ENCODE measurements at places on chromosomes 6 and 20.

GRCh38 chr6:22300273-22300998, 3.6 kb upstream of the PRL start:
- no peak for DNase-seq

DNA sequence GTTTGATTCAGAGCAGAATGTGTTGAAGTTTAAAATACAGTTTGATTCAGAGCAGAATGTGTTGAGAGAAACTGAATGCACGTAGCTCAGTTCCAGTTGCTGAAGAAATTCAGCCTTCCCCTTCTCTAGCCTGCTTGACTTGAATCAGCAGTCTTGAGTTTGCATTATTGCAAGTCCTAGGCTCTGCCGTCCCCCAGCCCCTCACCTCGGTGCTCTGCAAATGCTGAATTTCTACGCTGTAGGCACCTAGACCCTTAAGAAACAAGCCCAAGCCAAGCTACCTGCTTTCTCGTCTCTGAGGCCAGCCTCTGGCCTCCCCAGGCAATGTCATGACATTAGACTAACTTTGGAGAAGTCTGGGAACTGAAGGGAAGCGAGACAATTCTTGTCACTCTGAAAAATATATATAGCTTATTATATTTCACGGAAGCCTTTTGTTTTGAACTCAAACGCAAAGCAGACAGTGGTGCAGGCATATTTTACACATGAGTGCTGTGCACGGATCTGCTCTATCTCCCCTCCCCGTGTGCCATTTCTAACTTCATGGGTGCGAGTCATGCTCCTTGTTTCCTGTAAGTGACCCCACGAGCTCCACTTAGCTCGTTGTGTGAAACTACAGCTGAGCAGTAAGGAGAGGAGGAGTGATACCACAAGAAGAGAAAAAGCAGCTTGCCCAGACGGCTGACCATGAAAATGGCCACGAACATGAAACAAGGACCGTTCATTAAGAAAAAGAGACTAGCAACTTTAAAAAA, 71.4 kb upstream of the DUSP22 start:
- DNase-seq = no peak

DNA sequence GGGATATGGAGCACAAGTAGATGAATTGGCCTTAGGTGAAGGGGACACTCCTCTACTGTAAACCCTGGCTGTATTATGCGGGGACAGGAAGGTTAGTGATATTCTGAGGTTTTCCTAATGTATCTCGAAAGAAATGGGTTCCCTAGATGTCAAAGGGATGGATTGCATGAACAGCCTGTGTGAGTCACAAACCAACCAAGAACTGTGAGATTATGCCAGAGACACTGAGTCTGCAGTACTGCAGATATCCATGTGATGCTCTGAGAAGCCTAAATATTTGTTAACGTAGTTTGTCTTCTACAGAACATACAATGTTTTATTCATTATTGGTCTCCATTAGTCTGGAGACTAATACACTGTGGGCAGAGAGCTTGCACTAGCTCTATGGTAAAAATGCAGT, 182.2 kb downstream of the AKAP7 start:
- DNase-seq = no peak

- DNase-seq = no peak
Measured at GRCh38 chr6:116392132-116393013, 21.6 kb downstream of the DSE start.

GRCh38 chr6:141539617-141540016, 593.1 kb upstream of the GJE1 start:
- no peak for DNase-seq

DNA sequence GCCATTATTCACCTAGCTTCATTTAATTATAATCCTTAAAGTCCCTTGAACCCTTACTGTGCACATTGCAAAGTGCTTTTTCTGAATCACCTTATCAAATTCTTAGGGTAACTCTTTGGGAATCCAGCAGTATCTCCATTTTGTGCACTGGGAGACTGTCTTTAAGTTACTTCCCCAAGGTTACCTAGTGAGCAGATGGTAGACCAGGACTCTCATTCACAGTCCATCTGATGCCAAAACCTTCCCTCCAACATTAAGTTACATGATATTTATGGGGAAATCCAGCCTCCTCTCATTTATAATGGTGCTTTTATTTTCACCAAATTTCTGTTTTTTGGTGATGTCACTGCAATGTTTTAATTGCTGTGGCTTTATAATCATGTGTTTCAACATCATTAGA, 75.7 kb downstream of the NCOA7 start:
- DNase-seq = no peak

DNA sequence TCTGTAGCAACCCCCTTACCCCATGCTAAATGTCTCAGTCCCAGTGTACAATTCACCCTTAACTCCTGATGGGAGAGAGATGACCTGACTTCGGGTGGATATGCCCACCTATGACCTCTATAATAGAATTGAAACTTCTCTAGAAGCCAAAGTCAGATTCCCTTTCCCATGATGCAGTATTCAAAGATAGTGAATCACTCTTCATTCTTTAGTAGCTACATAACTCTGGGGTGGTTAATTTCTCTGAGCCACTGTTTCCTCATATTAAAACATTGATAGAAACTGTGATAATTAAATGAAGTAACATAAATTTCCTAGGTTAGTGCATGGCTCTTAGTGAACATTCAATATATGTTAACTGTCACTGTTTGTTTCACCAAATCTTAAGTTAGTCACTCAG, 500.4 kb downstream of the COL12A1 start:
- no peak for DNase-seq

DNA sequence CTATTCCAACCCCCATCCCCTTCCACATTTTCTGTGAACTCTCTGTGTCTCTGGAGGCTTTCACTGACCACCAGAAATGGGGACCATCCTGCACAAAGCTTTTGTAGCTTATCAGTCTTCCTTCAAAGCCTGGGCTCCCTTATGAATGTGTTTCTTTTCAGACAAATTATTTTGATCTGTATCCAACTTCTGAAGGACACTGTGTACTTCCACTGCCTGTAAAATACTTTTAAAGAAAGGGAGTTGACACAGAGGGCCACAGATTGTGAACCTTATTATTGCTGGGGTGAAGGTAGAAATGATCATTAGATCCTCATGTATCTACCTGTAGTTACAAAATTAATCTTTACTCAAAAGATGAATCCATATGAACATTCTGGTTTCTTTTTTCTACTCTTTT, 135.6 kb downstream of the CARMIL1 start:
- DNase-seq = no peak

GRCh38 chr6:26224940-26225847, 138.0 kb downstream of the HFE start:
- DNase-seq = no peak

GRCh38 chr20:9100691-9101090, 31.8 kb downstream of the PLCB4 start:
- DNase-seq = no peak

- no peak for DNase-seq
Measured at GRCh38 chr20:5895626-5896025, 54.7 kb downstream of the TRMT6 start.

DNA sequence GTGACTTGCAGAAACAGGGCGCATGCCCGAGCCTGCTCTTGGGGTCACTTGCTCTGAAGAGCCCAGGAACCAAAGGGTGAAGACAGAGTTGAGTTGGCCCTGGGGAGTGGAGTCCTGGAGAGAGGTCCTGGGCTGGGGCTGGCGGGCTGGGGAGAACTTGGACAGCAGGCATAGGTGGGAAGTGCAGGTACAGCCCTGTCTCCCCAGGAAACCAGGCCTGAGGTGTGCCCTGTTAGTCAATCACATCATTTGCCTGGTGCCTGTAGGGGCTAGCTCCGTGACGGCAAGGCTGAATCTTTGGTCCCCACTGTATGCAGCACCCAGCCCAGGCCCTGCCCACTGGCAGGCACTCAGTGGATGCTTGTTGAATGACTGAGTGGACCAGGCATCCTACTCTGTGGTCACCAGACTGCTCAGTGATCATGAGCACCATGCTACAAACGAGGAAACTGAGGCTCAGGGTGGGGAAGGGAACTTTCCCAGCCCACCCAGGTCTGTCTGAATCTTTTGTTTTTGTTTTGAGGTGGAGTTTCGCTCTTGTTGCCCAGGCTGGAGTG, 15.6 kb upstream of the NOL4L start:
- DNase-seq = no peak

DNA sequence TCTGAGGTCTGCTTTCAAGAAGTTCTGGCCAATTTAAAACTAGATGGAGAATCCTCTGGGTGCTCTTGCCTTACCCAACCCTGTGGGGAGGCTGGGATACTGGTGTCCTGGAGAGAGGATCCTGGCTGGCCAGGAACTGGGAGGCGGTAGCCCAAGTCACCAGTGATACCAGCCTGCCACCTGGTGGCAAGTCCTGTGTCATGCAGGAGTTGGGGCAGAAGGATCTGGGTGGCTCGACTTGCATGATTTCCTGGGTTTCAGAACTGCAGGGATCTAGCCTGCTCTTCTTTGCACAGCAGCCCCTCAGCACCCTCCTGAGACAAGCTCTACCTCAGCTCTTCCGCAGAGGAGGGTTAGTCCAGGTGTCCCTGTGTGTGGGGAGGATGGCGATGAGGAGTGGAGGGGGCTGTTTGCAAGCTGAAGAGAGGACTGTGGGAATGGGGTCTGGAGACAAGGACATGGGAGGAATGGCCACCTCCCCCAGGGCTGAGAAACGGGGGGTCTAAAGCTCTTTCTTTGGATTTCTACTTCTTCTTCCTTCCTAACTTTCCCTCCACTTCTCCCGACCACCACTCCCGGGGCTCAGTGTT, 4.2 kb downstream of the KCNK17 start:
- DNase-seq = peak; percentile 55

DNA sequence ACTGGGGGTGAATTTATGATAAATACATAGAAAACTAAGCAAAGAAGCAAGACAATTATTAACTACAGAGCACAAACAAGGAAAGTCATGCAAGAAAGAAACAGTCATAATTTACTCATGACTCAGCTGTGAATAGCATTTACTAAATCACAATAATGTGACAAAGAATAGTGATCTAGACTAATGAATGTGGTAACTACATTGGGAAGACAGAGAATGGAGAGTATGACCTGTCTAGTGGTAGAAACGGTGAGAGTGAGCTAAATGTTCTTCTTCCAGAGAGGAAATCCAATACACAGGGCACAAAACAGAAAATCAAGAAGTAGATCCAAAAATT, 153.5 kb upstream of the DST start:
- DNase-seq = no peak

GRCh38 chr20:40668449-40669228, 20.4 kb downstream of the MAFB start:
- no peak for DNase-seq

DNA sequence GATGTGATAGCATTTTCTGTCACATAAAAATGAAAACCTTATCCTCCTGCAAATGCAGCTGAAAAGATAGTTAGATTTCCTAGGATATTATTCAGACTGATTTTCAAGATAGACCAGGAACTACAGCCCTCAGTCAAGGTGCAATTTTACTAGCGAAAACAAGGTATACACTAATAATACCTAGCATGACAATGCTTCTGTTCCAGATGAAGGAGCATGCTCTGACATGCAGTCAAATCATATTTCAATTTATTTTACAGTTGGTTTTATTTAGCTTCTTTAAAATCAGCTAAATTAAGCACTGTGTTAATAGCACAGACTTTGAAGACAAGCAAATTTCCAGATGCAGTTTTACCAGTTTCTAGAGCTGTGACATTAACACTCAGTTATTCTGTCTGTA, 14.2 kb upstream of the TNFAIP3 start:
- DNase-seq = no peak

DNA sequence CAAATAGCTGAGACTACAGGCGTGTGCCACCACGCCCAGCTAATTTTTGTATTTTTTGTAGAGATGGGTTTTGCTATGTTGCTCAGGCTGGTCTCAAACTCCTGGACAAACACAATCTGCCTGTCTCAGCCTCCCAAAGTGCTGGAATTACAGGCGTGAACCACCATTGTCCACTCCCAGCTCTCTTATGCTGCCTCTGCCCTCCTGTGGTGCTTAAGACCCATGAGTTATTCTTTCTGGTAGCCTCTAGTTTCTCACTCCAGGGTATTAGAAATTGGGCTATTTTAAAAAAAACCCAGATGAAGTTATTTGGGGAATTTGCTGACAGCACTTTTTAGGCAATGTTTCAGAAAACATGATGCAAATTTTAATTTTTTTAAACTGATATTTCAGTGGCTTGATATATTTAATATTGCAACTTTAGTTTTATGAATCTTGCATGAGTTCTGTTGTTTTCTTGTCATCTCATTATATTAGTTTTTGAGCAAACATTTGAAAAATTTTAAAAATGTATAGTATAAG, 114.0 kb upstream of the FOXO3 start:
- no peak for DNase-seq

GRCh38 chr6:55777469-55777868, 97.9 kb downstream of the BMP5 start:
- no peak for DNase-seq

- no peak for DNase-seq
Measured at GRCh38 chr6:167946007-167946406, 51.5 kb upstream of the KIF25 start.

- no peak for DNase-seq
Measured at GRCh38 chr6:71038711-71039344, 82.0 kb upstream of the B3GAT2 start.

DNA sequence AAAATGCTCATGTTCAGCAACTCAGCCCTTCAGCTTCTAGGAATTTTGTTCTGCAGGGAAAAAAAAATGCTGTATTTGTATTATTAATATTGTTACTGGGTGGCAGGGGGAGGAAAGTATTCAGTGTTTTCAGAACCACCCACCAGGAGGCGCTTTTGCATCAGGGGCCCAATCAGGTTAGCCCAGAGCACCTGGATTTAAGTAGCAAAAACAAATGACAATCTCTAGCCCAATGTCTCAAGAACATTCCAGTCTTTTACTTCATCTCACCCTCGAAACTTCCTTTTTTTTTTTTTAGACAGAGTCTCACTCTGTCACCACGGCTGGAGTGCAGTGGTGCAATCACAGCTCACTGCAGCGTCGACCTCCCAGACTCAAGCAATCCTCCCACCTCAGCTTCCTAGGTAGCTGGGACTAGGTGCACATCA, 635 bp upstream of the C20orf203 start:
- peak; percentile 72 for DNase-seq

GRCh38 chr6:121651420-121651819, 216.0 kb downstream of the GJA1 start:
- DNase-seq = no peak

DNA sequence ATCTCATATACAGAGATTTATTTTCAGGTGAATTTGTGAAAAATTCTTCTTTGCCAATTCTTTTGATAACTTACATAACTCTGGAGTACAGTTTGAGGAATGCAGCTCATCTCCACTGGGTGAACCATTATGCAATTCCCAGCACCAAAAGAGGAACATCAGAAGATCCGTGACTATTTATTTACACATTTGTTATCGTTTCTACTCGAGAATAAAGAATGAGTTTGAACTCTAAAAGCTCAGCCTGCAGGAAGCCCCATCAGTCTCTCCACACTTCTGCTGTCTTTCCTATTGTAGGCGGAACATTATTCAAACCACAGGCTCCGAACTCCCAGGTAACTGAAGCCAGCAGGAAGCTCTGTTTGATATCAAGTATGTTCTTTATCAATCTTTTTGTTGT, 95.9 kb upstream of the IFNGR1 start:
- DNase-seq = no peak
